ENCODE measurements at places on chromosomes 12 and 14. TPM values are rescaled to one million over a fixed set of nuclear protein-coding genes. Genes with fewer than 3 reads are reported as not detected.

The SERPINA1 gene
- total RNA-seq, result 28.8 TPM

DNA sequence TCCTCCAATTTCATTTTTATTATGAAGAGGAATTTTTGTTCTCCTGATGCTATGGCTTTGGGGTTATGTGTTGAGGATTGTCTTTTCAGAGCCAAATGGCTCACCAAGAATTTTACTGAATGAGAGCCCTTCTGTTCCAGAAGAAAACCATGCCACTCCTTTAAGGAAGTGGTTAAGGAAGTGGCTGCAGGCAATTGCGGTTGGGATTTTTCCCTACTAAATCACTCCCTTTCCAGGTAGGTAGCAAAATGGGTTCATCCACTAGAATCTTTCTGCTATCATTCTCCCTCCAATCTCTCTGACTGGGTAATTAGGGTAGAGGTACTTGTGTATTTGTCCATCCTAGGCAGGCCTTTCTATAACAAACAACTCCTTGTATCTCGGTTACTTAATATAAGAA is 163.1 kb downstream of the TTC8 start:
- no peaks in the 10 kb centered on the region for H3K36me3 ChIP-seq
- no peak overlapping the region for H3K27ac ChIP-seq
- no peak overlapping the region for H3K4me3 ChIP-seq
- no peaks in the 10 kb centered on the region for H3K4me1 ChIP-seq
- DNase-seq, result no peak

GRCh38 chr12:6955108-6956020 is 4.2 kb downstream of the PTPN6 start:
- H3K27me3 ChIP-seq, result no peaks in the 10 kb centered on the region
- no peak for DNase-seq
- H3K4me3 ChIP-seq, result peak overlapping the region; percentile 92
- peak overlapping the region; percentile 95 for H3K27ac ChIP-seq
- peaks cover 84% of the 10 kb centered on the region for H3K4me1 ChIP-seq

DNA sequence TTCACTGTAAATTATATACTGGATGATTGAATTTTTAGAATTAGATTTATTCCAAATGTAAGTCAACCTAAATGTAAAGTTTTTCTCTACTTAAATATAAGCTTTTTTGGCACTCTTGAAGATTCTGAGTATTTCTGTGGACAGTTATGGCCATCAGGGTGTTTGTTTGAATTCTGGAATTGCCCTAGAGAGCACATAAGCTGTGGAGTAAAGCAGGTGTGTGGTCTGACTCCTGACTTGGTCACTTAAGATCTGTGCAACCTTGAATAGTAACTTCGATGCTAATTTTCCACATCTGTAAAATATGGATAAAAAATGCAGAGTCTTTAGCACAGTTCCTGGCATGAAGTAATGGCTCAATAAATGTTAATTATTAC is 64.4 kb downstream of the FUT8 start:
- H3K4me1 ChIP-seq, result peaks cover 10% of the 10 kb centered on the region
- no peaks in the 10 kb centered on the region for H3K27me3 ChIP-seq
- no peak overlapping the region for H3K27ac ChIP-seq
- no peak for DNase-seq
- no peak overlapping the region for H3K4me3 ChIP-seq

- no peaks in the 10 kb centered on the region for H3K4me1 ChIP-seq
- H3K27me3 ChIP-seq, result no peaks in the 10 kb centered on the region
- no peaks in the 10 kb centered on the region for H3K36me3 ChIP-seq
- no peak overlapping the region for H3K27ac ChIP-seq
Measured at GRCh38 chr12:123453165-123453564, 4.8 kb upstream of the SNRNP35 start.

Measured in naive thymus-derived CD4-positive, alpha-beta T cell (primary cell).